ENCODE measurements at places on chromosomes 1 and 21.

GRCh38 chr21:38806153-38806941, 618 bp downstream of the ETS2 start:
- DNase-seq: no peak

DNA sequence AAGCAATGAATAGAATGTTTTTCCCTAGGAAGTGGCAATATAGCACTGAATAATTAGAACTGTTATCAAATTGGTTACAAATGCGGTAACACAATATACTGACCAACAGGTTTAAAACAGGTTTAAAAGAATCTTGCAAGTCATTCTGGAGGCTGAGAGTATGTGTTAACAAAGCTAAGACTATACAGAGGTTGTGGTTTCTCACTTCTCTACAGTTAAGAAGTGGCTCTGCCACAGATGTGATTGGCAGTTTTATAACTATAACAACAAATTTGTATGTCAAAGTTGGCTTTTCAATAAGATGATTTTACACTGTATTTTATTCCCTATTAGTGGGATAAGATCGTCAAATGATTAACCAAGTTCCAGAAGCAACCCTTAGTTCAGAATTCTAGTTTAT, 7.1 kb downstream of the ANGEL2 start:
- DNase-seq: no peak

GRCh38 chr1:51139474-51139873, 37.4 kb downstream of the C1orf185 start:
- DNase-seq: no peak

- DNase-seq: peak; percentile 30
Observed at GRCh38 chr1:101996825-101997465, at the start of gene OLFM3. Gene OLFM3, minus strand, starts transcription at chr1:101996926.

All from iPS DF 19.7 (cell line).